Activated CD8-positive, alpha-beta memory T cell treated with anti-CD3 and anti-CD28 coated beads, Interleukin-2, amount 50 U/mL, for 4 hours (primary cell): ENCODE measurements at places on chromosomes 11 and 22.

GRCh38 chr11:17605651-17606122, 58.6 kb downstream of the OTOG start:
- DNase-seq = no peak

GRCh38 chr11:65478388-65479183, 20.3 kb upstream of the MALAT1 start:
- DNase-seq = no peak

DNA sequence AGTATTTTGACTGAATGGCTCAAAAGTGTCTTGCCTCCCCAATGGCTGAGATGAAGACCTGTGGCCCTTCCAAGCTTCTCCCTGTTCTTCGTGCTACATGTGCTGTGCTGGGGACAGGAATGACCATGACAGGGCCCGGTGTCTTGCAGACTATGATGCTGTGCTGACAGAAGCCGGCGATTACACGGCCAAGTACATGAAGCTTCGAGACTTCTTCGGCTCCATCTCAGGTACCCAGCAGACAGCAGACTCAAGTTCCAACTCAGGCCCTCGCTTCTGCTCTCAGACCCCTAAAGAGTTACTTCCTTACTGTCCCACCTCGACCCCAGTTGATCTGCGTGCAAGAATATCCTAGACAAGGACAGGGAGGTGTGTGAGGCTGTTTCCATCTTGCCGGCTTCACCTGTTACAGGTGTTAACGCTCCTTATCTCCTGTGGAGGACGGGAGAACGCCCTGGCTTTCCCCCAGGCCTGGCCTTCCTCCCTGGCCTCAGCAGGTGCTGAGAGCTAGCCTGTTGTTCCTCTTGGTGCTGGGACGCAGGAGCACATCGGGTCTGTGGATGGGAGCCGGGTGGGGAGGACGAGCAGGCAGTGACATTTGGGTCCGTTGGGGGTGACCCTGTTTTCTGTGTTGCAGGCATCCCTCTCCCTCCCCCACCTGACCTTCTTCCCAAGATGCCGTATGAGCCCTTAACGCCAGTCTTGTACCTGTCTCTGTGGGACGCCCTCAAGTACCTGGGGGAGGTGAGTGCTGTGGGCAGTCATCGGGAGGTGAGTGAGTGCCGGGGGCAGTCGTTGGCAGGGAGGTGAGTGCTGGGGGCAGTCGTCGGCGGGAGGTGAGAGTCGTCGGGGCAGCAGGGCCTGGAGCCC, 38.1 kb downstream of the GLB1L2 start:
- no peak for DNase-seq

GRCh38 chr11:7775689-7776088, 21.1 kb downstream of the OR5P2 start:
- no peak for DNase-seq

DNA sequence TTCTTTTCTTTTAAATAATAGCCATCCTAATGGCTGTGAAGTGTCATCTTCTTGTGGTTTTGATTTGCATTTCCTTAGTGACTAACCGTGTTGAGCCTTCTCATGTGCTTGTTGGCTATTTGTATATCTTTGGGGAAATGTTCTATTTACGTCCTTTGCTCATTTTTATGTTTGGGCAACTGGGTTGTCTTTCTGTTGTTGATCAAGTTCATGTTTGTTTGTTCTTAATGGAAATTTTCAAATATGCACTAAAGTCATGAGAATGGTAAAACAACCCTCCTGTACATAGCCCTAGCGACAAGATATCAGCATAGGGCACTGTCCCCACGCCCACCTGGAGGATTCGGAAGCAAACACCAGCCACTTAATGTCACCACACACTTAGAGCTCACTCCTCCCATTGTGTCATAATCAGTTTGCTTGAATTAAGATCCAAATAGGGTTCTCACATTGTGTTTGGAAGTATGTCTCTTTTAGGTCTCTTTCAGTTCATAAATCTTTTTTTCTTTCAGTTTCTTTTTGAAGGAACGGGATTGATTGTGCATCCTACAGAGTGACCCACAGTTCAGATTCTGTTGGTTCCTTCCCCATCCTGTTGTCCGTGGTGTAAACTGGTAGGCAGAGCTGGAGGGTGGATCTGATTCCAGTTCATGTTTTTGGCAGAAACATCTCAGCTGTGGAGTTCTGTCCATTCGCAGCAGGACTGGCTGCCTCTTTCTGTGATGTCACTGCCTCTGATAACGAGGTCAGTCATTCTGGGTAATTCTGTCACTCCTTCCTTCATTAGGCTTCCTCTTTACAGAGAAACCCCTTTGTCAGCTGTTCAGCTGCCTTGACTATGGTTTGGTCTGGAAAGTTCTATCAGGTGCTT, 26.4 kb upstream of the ADORA2A start:
- no peak for DNase-seq

GRCh38 chr11:94741022-94741679, 27.0 kb upstream of the AMOTL1 start:
- DNase-seq = no peak

DNA sequence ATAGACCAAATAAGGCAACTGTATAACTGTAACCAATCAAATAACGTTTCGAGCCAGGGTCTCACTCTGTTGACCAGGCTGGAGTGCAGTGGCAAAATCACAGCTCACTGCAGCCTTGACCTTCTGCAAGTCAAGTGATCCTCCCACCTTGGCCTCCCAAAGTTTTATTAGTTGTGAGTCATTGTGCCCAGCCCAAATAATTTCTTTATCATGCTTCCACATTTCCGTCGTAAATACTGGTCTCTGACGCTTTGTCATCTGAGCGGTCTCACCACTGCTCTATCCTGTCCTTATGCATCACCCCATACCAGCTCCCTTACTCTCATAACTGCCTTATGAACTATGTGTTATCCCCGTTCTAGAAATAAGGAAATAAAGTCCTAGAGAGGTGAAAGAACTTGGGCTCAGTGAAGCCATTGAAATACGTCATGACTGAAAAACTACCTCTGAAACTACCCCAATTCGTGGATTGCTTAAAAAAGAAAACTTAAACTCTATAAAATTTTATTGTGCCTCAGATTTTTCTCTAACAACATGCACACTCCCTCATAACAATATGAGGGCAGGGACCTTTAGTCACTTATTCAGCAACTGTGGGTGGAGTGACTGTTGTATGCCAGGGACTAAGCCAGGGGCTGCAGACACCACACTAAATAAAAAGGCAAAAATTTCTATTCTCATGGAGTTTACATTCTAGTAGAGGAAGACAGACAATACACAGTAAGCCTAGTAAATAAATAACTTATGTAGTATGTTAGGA, 15.8 kb upstream of the RTN4RL2 start:
- DNase-seq = no peak

DNA sequence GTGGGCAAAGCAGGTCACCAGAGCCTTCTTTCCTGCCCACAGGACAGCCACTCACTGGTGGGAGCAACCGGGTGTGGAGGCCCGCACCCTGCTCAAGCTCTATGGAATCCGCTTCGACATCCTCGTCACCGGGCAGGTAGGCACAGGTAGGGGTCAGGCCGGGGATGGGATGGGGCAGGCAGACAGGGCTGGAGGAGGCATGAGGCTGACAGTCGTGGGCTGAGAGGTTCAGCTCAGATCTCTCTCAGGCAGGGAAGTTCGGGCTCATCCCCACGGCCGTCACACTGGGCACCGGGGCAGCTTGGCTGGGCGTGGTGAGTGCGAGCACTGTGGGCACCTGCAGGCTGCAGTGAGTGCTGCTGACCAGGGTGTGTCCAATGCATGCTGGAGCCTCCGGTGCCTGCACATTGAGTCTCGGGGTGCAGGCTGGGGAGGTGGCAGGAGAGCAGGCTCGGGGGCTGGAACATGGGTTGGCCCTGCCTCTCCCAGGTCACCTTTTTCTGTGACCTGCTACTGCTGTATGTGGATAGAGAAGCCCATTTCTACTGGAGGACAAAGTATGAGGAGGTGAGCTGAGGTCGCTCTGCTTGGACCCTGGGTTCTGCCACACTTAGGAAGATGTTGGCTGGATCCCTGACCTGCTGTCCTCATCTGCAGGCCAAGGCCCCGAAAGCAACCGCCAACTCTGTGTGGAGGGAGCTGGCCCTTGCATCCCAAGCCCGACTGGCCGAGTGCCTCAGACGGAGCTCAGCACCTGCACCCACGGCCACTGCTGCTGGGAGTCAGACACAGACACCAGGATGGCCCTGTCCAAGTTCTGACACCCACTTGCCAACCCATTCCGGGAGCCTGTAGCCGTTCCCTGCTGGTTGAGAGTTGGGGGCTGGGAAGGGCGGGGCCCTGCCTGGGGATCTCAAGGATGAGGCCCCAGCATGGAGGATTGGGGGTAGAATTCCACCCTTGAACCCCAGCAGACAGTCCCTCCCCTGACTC, 6.3 kb downstream of the SLC7A4 start:
- no peak for DNase-seq

DNA sequence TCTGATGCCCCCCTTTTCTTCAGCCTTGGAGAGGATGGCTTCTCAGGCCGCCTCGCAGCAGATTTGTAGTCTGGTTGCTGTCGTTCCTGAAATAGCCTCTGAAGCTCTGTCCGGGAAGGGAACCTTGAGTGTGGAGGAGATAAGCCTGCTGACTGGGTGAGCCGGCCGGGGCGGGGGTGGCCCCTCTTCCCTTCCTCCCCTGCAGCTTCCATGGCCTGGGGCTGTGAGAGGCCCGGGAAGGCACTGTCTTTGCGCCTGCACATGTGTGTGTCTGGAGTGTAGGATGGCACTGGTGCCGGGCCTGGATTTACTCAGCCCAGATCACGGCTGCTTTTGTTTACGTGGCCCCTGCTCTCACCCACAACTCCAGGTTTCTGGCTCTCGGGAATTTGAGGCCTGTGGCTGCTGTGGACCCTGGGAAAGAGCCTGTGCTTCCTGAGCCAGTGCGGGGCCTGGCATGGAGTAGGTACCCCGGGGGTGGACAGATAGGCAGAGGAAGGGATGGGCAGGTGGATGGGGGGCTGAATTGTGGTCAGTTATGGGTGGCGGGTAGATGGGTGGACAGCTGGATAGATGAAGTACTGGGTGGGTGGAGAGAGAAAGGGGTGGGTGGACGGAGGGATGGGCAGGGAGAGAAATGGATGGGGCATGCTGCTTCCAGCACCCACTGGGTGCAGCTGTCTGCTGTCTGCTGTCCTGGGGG, 16.6 kb downstream of the KCNQ1 start:
- no peak for DNase-seq

GRCh38 chr11:117502779-117503100, 175.1 kb downstream of the CEP164 start:
- DNase-seq = no peak

DNA sequence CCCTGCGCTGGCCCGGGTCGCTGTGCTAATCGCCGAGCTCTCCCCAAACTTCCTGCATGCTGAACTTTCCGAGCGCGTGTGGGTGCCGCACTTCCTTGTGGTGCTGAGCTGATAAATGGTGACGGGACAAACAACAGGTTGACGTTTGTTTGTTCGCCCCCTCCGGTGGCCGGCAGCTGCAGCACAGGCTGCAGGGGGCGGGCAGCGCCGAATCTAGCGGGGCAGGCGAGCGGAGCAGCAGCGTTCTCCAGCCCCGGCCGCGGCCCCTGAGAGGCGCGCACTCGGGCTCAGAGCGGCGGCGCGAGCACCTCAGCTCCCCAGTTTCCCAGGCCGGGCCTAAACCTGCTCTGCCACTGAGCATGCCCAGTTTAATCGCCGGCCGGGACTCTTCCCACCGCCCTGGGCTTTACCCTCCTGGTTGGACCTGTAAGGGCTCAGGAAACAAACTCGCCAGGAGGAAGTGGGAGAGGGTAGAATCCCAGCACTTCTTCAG, at the start of gene PDGFD:
PDGFD (minus strand) TSS at position 120 of the 493 bp plus-strand sequence.
- DNase-seq = peak; percentile 31

DNA sequence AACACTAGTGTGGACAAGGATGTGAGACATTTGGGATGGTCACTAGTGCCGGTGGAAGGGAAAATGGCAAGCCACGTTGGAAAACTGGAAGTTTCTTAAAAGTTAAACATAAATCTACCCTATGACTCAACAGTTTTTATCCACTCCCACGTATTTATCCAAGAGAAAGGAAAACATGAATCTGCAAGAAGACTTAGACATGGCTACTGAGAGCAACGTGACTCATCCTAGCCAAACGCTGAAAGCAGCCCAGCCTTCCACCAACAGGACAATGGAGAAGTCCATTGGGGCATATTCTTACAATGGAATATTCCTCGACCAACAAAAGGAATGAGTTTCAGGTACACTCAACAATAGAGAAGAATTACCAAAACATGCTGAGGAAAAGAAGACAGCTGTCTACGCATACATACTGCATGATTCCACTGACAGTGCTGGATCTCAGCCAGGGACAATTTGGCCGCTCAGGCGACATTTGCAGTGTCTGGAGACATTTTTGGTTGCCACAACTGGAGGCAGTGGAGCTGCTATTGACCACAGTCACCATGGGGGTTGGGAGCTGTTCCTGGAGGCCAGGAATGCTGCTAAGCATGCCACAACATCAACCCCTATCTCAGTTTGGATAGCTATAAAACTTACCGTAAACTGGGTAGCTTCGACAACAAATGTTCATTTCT, 21.2 kb downstream of the SYT13 start:
- DNase-seq = no peak

DNA sequence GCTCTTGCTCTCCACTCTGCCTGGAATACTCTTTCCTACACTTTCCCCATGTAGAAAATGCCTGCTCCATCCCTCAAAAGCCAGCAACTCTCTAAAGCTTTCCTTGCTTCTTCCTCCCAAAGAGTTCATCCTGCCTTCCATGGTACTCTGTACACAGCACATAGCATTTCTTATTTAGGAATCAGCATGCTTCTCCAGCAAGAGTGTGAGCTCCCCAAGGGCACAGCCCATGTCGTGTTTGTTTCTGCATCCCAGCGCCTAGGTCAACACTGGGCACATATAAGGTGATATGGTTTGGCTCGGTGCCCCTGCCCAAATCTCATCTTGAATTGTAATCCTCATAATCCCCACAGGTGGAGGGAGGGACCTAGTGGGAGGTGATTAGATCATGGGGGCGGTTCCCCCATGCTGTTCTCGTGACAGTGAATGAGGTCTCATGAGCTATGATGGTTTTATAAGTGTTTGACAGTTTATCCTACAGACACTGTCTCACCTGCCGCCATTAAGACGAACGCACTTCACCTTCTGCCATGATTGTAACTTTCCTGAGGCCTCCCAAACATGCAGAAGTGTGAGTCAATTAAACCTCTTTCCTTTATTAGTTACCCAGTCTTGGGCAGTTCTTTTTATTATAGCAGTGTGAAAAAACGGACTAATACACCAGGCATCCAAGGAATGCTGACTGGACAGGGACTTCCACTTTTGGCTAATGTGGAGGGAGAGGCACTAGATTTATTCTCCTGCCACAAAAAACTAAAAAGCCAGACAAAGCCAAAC, 8.2 kb downstream of the VPS37C start:
- no peak for DNase-seq

- no peak for DNase-seq
These were observed 406.0 kb downstream of the CTTN start for GRCh38 chr11:70804139-70804837.
